ENCODE measurements at places on chromosomes 12 and 14.

GRCh38 chr12:91889910-91890309, 255.7 kb downstream of the BTG1 start:
- DNase-seq, result no peak

DNA sequence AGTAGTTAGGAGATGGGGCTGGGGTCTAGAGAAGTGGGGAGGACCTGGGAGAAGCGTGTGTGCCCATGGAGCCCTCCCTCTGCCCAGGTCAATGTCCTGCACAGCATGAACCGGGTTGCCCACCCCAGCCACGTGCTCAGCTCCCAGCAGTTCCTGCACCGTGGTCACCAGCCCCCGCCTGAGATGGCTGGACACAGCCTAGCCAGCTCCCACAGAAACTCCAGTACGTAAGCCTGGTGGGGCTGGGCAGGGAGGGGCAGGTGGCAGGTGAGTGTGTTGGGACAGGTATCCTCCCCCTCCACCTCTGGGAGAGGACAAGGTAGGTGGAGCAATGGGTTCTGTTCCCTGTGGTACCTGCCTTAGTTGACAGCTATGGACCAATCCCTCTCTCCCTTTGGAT, 20.7 kb downstream of the CLSTN3 start:
- DNase-seq, result no peak

- DNase-seq, result no peak
These were observed 59.4 kb downstream of the ITPK1 start for GRCh38 chr14:93056166-93056839.

GRCh38 chr14:100629696-100630095, 42.5 kb upstream of the BEGAIN start:
- DNase-seq, result no peak

GRCh38 chr14:67513631-67514108, 19.4 kb upstream of the PLEKHH1 start:
- no peak for DNase-seq

GRCh38 chr14:35073486-35073885, 27.4 kb downstream of the FAM177A1 start:
- no peak for DNase-seq

DNA sequence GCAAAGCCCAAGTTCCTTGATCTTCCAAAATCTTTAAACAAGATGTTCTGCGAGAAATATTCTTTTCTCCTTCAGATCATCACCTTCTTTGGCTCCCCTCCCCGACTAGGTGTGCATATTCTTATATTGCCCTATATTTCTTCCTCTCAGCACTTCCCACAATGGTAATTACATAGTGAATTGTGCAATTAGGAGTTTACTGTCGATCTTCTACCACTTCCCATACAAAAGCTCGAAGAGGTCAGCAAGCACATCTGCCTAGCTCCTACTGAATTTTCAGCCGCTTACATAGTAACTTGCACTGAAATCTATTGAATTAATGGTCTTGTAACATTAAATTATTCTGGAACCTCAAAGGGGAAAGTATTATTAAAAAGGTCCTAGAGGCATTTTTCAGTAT, 16.7 kb downstream of the OSBPL8 start:
- DNase-seq, result peak; percentile 51

DNA sequence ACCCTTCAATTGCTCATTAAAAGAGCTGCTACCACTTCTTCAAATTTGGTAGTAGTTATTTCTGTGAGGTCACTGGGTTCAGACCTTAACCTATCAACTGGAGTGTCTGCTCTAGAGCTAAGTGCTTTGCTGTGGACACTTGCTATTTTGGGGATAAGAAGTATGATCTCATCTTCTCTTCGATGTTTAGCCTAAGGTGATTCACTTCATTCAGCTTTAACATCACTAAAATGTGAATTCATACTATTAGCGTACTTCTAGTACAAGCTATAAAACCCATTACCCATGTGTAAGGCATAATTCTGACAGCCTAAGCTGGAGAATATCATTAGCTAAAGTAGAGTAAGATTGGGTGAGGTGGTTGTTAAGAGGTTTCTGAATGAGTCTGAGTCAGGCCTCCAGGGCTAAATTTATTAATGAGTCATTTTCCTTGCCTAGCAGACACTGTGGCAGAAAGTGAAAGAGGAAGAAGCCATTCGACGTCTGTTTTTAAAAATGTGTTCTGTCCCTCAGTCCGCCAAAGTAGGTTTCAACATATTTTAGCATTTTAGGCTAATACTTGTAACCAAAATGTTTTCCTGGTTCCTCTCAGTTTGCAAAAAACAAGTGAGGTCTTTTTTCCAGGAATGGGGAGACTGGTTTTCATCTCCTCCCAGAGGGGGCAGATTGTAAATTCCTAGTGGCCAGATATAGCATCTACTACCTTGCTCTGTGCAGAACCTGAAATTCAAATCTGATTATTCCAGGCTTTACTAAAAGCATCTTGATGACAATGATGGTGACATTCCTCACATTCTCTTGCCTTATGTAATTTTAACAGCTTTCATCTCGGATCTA, 103.6 kb downstream of the SSPN start:
- peak; percentile 86 for DNase-seq

GRCh38 chr12:44777044-44777443, 99.1 kb downstream of the NELL2 start:
- DNase-seq, result no peak

GRCh38 chr12:53737093-53737808, 10.0 kb upstream of the CALCOCO1 start:
- no peak for DNase-seq

All from HL-60 (cell line).